Endothelial cell of umbilical vein (primary cell): ENCODE measurements at places on chromosomes 13 and 19. TPM values are rescaled to one million over a fixed set of nuclear protein-coding genes. Genes with fewer than 3 reads are reported as not detected.

The ZGLP1 gene
- total RNA-seq = 2.9 and 5.3 TPM in 2 replicates

- peak; percentile 50 for DNase-seq
Measured at GRCh38 chr19:4636151-4636717, 3.1 kb upstream of the TNFAIP8L1 start.

GRCh38 chr13:45670189-45670885 lies 31.8 kb upstream of the CBY2 start:
- no peak for DNase-seq

DNA sequence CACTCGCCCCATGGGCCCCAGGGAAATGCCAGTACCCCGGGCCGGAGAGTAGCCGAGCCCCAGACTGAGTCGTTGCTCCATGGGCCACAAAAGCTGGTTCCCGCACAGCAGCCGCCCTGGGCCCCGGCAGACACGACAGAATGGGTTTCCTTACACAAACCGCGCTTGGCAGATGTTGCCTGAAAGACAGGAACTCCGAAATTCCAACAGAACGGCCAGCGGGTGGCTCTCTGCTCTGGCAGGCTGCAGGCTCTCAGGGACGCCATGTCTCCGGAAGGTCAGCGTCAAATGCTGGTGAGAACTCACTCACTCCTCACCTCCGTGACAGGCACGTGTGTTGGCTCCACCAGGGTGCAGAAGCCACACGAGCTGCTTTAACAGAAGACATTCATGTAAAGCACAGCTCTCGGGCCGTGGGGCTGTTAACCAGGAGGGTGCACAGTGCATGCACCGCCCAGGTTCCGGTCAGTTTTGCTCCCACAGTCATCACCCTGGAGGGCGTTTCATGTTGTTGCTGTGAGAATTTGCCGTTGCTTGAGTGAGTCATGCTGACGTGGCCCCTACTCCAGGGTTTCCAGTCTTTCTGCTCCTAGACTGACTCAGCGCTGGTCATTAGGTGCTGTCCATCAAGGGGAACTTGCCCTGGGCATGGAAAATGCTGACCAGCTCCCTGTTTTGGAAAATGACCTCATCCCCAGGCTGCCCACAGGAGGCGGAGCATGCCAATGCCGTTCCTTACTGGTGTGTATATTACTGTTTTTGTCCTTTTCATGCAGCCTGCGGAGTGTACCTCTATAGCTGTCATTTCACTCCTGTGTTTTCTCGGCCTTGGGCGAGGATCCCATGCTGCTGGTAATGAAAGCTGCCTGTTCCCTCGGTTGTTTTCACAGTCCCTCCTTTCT lies 44.8 kb downstream of the ANKRD10 start:
- DNase-seq = peak; percentile 99

- no peak for DNase-seq
Measured at GRCh38 chr13:48004201-48004600, 3.1 kb upstream of the SUCLA2 start.

GRCh38 chr19:51654783-51655182 lies 8.2 kb upstream of the SIGLEC14 start:
- no peak for DNase-seq
